ENCODE measurements at places on chromosomes 4 and X. TPM values are rescaled to one million over a fixed set of nuclear protein-coding genes. Genes with fewer than 3 reads are reported as not detected.

- DNase-seq = no peak
These were observed 14.5 kb downstream of the TSPAN7 start for GRCh38 chrX:38575888-38576287.

DNA sequence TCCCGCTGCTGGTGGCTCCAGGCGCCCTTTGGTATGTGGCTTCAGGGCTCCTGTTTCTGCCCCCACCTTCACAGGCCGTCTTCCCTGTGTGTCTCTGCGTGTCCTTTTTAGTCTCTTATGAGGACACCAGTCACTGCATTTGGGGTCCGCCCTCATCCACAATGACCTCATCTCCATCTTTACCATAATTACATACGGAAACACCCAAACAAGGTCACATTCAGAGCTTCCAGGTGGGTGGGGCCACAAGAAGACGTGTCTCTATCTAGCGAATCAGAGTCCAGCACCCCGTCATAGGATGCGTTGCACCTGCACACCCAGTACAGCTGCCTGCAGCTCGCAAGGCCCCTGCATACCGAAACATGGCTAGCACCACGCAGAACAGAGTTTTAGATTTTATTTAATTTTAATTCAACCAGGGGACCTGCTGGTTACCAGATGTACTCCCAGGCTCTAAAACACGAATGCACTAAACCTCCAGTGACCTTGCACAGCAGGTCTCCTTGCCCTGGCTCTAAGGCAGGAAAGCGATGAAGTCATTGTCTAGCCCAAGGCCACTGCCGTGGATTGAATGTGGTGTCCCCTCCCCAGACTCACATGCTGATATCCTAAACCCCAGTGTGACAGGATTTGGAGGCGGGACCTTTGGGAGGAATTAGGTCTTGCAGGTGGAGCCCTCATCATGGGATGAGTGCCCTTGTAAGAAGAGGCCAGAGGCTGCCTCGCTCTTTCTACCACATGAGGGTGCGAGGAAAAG is 30.3 kb downstream of the ABLIM2 start:
- no peak for DNase-seq

- no peak for DNase-seq
These were observed 80.5 kb upstream of the GC start for GRCh38 chr4:71864380-71864779.

DNA sequence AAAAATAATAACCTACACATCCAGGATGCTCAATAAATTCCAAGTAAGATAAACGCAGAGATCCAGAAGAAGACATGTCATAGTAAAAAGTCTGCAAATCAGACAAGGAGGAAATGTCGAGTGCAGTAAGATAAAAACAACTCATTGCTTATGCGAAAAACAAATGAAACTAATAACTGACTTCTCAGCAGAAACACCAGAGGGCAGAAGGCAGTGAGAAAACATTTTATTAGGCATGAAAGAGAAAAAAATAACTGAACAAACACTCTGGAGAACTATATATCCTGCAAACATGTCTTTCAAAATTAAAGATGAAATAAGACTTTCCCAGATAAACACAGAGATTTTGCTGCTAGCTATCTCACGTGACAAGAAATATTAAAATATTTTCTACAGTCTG is 201.3 kb upstream of the CTSO start:
- no peak for DNase-seq

- DNase-seq = no peak
These were observed 578.9 kb upstream of the FAT1 start for GRCh38 chr4:187302457-187303150.

DNA sequence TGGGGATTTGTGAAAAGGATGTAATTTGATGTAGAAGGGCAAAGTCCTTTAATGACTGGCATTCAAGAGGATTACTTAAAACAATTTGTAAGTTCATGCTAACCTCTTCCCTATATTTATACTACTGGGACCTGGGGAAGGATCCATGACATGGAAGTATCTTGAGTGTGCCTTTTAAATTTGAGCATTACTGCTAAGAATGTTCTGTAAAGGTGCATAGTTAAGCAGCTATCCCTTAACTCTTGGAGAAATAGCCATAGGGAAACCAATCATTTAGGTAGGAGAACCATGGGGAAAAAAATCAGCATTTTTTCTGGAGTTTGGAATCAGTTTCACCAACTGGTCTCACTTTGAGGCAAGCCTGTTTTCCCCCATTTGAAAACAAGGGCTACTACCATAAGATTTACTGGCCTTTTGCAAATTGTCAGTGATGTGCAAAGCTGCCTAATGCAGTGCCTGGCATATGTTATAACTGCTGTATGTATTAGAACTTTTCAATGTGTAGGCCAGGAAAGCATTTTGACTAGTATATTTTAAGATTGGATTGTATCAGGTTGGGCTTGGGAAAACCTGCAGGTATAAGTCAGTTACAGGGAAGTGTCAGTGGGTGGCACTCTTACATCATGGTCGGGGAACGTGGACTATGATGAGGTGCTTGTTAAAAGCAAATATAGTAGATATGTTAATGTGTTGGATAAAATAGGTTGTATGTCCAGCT is 72.1 kb downstream of the PRSS12 start:
- peak; percentile 57 for DNase-seq

- DNase-seq = peak; percentile 33
These were observed 47.0 kb upstream of the MID1IP1 start for GRCh38 chrX:38754102-38754790.

GRCh38 chr4:105548483-105548882 is 3.9 kb upstream of the ARHGEF38 start:
- DNase-seq = no peak

GRCh38 chr4:60359746-60360367 is 840.3 kb upstream of the ADGRL3 start:
- DNase-seq = no peak

GRCh38 chr4:134422776-134423175 is 221.2 kb upstream of the PABPC4L start:
- no peak for DNase-seq

- DNase-seq = no peak
These were observed 28.4 kb downstream of the GAGE1 start for GRCh38 chrX:49627086-49627777.

- no peak for DNase-seq
These were observed 84.5 kb downstream of the CT47B1 start for GRCh38 chrX:120791013-120791643.

- no peak for DNase-seq
These were observed 58.9 kb upstream of the PGM2 start for GRCh38 chr4:37767546-37767945.

DNA sequence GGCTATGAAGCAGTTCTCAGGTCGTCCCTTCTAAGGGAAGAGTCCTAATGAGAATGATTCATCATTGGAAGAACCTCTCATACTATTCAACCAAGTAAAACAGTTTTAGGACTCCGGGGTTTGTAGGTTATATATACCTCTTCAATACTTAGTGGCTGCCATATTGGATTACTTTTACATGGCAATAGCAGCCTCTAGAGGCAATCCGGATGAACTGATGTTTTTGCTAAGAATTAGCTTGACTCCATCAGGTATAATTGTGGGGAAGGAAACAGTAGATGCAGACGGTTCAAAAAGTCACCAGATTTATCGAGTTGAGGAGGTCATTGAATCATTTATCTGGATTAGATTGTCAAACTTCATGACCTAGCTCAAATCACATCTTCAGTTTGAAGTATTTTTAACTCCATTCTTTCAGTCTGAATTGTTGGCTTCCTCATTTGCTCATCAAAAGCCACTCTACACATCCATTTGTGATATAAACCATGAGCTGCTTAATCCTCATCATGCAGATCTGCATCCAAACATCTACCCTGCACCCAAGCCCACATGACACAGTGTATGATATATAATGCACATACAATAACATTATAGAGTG is 28.4 kb downstream of the GUCY1B1 start:
- DNase-seq = no peak

- DNase-seq = no peak
These were observed 92.2 kb downstream of the HUWE1 start for GRCh38 chrX:53594354-53594753.

GRCh38 chr4:56742080-56742871 is 61.2 kb upstream of the HOPX start:
- no peak for DNase-seq

GRCh38 chr4:76486588-76487276 is 51.7 kb downstream of the SHROOM3 start:
- DNase-seq = no peak

GRCh38 chr4:184740980-184741391 is 7.1 kb upstream of the CENPU start:
- DNase-seq = no peak

DNA sequence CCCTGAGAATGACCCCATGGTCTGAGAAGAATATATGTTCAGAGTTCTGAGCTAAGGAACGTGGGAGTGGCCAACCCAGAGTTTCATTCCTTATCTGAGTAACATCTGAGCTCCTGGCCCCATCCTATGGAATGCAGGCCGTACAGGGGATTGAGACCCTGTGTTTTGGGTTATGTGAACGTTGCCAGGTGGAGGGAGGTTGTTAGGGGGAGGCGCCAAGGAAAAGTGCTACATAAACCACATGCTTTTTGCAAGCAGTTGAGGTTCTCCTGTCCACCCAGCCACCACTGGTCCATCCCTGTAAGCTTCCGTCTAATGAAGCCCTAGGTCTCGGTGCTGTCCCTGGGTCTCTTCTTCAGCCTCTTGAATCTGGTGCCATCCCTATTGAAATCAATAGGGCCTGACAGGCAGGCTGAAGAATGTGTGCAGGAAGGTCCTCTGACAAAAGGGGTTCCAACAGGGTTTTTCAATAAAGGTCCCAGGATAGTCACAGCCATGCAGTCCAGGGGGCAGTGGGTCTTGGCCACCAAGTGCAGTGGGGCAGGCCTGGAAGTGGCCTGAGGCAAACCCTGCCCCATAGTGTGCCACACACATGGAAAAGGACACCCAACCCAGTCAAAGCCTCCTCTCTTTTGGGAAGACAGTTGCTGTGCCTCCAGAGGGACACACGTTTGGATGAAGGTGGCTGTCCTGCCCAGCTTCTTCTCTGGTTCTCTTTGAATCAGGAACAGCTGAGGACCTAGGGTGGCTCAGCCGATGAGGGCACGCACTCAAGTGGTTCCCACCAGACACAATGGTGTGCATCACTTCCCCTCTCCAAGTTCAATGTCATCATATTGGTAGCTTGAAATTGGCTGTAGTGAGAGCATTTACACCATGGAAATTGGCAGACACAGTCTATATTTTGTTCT is 53.5 kb downstream of the HTRA3 start:
- DNase-seq = no peak

DNA sequence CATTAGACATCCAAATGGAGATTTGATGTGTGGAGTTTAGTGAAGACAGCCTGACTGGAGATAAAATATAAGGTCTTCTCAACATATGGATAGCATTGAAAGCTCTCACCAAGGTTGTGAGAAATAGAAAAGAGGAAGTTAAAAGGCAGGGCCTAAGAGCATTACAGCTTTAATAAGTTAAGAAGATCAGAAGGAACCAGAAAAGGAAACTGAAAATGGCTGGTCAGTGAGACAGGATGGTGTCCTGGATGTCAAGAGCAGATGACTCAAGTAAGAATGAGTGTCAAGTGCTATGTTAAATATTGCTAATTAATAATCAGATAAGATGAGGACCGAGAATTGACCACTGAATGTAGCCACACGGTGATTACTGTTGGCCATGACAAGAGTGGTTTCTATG is 642.9 kb downstream of the STPG2 start:
- DNase-seq = no peak

GRCh38 chr4:165602621-165603020 is 223.8 kb downstream of the CPE start:
- DNase-seq = no peak

DNA sequence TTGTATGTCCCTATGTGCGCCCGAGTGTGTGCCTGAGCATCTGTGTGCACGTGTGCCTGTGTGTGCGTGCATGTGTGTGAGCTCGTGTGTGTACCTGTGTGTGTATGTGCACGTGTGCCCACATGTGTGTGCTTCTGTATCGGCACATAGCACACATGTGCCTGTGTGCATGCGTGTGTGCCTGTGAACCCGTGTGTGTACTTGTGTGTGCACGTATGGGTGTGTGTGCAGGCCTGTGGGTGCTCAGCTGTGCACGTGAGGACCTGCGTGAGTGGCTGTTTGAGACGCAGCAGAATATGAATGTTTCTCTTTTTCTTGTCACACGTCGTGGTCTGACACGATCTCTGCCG is 4.3 kb downstream of the AKAP17A start:
- no peak for DNase-seq

- no peak for DNase-seq
These were observed 115.1 kb upstream of the MXRA5 start for GRCh38 chrX:3461397-3462165.

DNA sequence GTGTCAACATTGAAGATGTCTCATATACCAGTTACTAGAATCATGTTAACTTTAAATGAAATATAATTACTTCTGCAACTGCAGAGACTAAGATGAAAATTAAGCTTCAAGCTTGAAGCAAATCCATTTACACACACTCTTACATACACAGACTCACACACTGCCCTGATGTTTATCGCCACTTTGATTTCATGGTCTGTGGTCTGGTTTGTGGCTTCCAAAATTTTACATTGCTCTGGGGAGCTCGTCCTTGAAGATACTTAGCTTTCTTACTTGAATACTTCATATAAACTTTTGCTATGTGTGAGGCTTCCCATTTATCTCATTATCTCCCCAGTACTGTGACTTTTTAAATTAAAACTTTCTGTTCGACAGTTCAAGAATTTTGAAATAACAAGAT is 35.8 kb downstream of the ARHGEF38 start:
- no peak for DNase-seq

DNA sequence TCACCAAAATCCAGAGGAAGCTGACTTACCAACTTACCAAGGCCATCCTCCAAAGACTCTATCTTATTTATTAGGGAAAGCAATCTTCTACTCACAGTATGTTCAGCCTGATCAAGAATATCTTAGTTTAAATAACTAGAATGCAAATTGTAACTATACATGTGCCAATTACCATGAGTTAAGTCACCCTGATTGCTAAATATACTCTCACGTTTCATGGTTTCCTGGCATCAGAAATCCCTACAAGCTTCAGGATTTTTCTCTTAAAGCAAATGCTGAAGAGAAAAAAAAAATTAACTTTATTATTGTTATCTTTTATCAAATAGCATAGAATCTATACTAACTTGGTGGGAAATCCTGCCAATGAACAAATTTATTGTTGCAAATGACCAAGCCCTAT is 63.0 kb upstream of the MXD4 start:
- DNase-seq = no peak

- no peak for DNase-seq
These were observed 101.3 kb upstream of the MAGEB10 start for GRCh38 chrX:27706526-27706925.

- DNase-seq = no peak
These were observed 35.9 kb upstream of the PPM1K start for GRCh38 chr4:88320224-88320779.

GRCh38 chr4:76061982-76062381 is 12.5 kb upstream of the ART3 start:
- no peak for DNase-seq

Gene DNAAF6
- not detected for total RNA-seq

Gene NAA11
- total RNA-seq = not detected

Gene GPC4
- not detected for total RNA-seq

Gene NXT2
- 13.3 TPM for total RNA-seq

Gene PPP4R3C
- total RNA-seq = not detected

Gene HTRA3
- total RNA-seq = not detected

Gene CFAP299
- total RNA-seq = not detected
